ENCODE measurements at places on chromosomes 5 and 9.

- DNase-seq = peak; percentile 39
Observed at GRCh38 chr9:130535818-130536521, 43.4 kb upstream of the FUBP3 start.

DNA sequence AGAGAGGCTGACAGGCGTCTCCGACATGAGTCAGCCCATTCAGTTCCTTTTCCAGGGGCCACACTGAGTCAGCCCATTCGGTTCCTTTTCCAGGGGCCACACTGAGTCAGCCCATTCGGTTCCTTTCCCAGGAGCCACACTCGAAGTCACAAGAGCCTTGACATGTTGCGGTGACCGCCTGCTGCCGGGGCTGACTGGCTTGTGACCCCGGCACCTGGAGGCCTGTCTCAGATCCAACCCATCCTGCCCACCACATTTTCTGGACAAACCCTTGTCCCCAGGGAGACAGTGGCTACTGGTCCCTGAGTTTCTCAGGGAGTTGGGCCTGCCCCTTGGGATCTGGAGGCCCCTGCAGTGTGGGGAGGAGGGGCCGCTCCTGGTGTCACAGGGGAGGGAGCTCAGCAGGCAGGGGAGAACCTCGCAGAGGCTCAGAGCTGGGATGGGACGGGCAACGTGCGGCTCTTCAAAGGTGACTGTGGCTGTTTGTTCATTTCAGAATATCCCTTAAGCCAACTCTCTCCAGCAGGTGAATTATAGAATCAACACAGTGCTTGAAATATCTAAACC, 40.5 kb upstream of the LPCAT1 start:
- DNase-seq = peak; percentile 31

DNA sequence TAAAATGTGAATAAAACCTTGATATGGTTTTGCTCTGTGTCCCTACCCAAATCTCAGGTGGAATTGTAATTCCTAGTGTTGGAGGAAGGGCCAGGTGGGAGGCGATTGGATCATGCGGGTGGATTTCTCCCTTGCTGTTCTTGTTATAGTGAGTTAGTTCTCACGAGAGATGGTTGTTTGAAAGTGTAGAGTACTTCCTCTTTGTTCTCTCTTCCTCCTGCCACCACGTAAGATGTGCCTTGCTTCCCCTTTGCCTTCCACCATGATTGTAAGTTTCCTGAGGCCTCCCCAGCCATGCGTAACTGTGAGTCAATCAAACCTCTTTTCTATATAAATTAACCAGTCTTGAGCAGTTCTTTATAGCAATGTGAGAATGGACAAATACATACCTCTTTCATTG, 34.9 kb downstream of the TARS1 start:
- DNase-seq = no peak

DNA sequence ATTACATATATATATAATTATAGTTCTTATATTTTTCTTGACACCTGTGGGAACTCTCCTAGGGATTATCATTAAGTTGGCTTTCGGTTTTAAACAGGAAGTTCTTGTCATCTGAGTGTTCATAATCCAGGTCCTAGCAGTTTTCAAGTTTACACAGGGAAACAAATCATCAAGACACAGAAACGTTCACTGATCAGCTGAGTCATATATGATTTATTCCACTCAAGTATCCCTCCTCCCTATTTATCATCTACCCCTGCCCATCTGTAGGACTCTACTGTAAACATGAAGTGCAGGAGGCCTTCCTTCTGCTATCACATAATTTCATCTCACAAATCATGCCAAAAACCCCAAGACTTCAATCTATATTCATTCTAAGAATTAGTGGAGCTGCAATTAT, 6.3 kb downstream of the SLC25A51 start:
- no peak for DNase-seq

DNA sequence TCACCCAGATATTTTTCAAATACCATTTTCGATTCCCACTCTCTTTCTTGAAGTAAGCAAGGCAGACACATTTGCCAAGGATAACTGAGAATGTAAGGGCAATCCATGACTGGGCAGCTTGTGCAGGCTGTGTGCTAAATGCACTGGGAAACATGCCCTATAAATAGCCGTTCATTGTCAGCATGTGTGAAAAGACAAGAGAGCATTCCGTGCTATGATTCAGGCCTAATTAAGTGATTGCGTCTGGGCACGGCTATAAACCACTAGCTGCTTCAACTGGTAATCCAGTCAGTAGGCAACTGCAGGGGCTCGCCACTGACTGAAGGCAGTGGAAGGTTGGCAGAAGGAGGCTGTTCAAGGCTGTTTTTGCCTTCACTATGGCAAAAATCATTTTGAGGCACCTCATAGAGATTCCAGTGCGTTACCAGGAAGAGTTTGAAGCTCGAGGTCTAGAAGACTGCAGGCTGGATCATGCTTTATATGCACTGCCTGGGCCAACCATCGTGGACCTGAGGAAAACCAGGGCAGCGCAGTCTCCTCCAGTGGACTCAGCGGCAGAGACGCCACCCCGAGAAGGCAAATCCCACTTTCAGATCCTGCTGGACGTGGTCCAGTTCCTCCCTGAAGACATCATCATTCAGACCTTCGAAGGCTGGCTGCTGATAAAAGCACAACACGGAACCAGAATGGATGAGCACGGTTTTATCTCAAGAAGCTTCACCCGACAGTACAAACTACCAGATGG, at the start of gene HSPB3:
HSPB3 (plus strand) TSS at position 287 of the 745 bp plus-strand sequence; CDS start at position 378, 91 bp downstream.
- peak; percentile 96 for DNase-seq

GRCh38 chr9:127777368-127777980, 992 bp downstream of the SH2D3C start:
- no peak for DNase-seq

- DNase-seq = no peak
Observed at GRCh38 chr5:132435886-132436285, 54.7 kb downstream of the IRF1 start.

- no peak for DNase-seq
Observed at GRCh38 chr5:124480022-124480421, 266.4 kb downstream of the ZNF608 start.

- no peak for DNase-seq
Observed at GRCh38 chr9:18889550-18889949, 143.5 kb downstream of the SAXO1 start.

- DNase-seq = peak; percentile 55
Observed at GRCh38 chr5:140345919-140346347, 470 bp downstream of the HBEGF start.

- peak; percentile 80 for DNase-seq
Observed at GRCh38 chr5:69334793-69335268, 2.2 kb upstream of the CCDC125 start.

DNA sequence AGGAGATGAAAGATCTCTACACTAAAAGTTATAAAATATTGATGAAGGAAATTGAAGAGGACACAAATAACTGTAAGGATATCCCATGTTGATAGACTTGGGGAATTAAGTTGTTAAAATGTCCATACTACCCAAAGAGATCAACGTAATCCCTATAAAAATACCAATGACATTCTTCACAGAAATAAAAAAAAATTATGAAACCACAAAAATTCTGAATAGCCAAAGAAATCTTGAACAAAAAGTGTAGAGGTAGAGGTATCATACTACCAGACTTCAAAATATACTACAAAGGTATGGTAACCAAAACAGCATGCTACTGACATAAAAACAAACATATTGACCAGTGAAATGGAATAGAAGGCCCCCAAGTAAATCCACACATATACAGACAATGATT, 71.5 kb upstream of the ELL2 start:
- no peak for DNase-seq

DNA sequence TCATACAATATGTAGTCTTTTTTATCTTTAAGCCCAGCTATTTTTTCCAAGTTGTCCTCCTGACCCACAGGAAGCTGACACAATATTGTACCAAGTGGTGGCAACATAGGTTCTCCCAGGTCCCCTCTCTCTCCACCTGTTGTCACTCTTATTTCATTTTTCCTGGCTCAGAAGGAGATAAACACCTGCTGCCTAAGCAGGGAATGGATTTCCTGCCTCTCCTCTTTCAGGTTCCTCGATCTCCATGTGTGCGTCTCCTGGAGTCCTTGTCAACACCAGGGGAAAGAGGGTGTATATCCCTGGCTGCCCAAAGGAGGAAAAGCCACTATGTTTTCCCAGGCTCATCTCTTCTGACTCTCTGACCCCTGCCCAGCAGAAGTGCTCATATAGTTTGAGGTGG, 81.8 kb upstream of the KLF9 start:
- no peak for DNase-seq
